ENCODE measurements at places on chromosomes 6 and 20.

- DNase-seq = no peak
These were observed 77.9 kb upstream of the BMP5 start for GRCh38 chr6:55953335-55953734.

DNA sequence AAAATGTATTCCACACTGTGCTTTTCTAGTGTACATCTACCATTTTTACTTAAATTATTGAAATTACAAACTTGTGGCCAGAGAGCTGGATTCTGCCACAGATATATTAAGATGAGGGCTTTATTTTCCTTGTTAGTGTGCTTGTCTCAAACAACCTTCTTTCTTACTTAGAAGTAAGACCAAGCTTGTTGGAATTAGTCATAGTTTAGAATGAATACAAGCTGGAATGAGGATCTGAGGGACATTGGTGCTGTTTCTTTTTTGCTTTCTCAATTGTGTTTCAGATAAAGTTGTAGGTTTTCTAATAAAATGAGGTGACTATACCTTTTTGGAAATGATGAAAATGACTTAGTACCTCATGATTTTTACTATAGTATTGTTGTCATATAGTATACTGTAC lies 40.3 kb downstream of the UBR2 start:
- no peak for DNase-seq

DNA sequence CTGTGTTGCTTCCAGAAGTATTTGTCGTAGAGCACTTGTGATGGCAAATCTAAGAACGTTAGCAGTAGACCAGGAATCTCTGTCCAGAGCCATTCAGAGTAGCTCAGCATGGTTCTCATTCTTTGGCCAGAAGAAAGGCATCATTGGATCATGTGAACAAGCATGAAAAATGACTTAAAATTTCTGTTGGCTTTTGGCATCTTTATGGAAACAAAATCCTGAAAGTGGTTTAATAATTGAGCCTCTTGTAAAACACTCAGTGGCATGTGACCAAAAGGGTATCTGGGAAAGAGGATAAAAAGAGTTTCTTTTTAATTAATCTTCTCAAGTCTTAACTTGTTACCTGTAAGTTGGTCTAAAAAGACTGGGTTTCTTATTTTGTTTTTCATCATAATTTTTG lies 55.2 kb downstream of the PTPN1 start:
- no peak for DNase-seq

DNA sequence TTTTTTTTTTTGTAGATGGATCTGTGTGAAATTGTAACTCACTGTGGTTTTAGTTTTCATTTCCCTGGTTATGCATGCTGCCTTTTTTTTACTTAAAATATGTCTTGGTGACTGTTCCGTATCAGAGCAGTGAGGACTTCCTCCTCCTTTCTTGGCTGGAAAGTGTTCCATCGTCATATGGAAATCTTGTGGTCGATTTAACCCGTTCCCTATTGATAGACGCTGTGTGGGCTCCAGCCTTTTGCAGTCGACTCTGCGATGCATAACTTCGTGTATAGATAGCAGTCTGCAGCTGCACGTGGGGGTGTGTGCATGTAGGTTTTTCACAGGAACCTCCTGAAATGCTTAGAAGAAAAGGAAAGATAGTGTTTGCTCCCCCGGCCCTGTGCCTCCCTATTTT lies 28.1 kb upstream of the PNPLA1 start:
- no peak for DNase-seq

GRCh38 chr6:39816747-39817146 lies 24.6 kb downstream of the DAAM2 start:
- DNase-seq = no peak

GRCh38 chr20:3612795-3613572 lies 50.2 kb downstream of the GFRA4 start:
- no peak for DNase-seq
